ENCODE measurements at places on chromosomes 5 and 9. TPM values are rescaled to one million over a fixed set of nuclear protein-coding genes. Genes with fewer than 3 reads are reported as not detected.

DNA sequence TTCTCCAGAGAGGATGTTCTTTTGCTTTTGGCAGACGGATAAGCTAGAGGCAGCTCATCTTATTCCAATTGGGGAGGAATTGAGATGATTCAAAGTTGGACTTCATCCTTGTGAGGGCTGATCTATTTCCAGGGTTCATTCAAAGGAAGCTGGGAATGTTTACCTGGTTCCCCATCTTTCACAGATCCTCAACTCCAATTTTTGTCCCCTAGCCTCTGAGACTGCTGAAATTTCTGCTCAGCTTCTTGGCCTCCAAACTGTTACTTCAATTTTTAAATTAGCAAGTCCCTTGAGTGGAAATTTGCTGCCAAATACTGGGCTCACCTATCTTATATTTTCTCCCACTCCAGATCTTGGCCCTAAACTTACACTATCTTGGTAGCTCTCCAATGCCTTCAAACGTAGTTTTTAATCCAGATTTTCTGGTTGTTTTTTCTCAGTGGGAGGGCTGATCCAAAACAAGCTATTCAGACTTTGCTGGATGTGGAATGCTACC lies 93.9 kb upstream of the NEK6 start:
- DNase-seq = no peak

DNA sequence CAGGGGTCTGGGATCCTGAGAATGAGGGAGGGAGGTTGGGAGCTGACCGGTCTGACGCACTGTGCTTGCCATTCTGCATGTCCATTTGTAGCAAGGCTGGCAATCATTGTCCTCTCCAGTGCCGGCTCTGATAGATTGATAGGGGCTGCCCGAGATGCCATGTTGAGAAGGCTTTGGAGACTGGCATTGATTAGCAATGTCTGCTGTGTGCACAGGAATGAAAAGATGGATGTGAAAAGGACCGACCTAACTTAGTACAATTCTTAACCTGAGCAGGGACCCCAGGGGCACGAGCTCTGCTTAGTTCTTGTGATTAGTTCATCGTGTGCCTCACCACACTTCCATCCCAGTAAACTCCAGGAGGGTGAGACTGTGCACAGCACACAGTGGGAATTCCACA lies 17.0 kb downstream of the NEK6 start:
- DNase-seq = no peak

- DNase-seq = no peak
These were observed 2.0 kb downstream of the LCN9 start for GRCh38 chr9:135664801-135665794.

- DNase-seq = no peak
These were observed 7.2 kb downstream of the PCDHGC5 start for GRCh38 chr5:141496038-141496437.

- DNase-seq = no peak
These were observed 36.4 kb upstream of the CPEB4 start for GRCh38 chr5:173851595-173852243.

DNA sequence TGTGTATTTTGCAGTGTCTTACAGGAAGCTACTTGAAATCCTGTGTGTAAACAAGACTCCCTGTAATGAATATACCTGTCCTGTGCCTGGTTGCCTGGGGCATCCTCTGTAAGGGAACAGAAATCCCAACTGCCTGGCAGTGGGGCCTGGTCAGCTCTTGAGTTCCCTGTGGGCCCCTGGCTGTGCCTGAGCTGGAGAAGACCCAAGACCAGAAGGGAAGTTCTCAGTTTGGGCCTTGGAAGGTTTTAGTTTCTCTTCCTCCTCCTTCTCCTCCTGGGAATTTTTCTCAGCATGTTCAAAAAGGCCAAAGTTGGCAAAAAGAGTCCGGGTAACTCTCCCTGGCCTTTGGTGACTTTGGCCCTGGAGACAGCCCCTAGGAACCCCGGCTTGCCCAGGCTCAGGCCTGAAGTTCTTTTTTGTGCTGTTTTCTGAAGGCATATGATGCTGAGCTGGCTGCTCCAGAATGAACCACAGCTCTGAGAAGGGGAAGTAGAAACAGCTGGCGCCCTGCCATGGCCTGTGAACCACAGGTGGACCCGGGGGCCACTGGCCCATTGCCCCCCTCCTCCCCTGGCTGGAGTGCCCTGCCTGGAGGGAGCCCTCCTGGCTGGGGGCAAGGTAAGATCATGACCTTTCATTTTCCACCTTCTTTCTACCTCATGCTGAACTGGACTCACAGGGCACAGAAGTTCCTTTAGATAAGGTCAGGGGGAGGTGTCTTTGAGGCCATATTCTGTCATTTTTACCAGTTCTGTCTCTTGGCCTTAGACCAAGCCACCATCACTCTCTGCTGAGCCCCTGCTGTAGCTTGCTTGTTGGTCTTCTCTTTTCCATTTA lies 5.8 kb downstream of the TMEM268 start:
- DNase-seq = no peak

LCN12 gene
- total RNA-seq = 3.8 TPM

- DNase-seq = no peak
These were observed 77.3 kb upstream of the ZNF366 start for GRCh38 chr5:72584466-72584865.

DNA sequence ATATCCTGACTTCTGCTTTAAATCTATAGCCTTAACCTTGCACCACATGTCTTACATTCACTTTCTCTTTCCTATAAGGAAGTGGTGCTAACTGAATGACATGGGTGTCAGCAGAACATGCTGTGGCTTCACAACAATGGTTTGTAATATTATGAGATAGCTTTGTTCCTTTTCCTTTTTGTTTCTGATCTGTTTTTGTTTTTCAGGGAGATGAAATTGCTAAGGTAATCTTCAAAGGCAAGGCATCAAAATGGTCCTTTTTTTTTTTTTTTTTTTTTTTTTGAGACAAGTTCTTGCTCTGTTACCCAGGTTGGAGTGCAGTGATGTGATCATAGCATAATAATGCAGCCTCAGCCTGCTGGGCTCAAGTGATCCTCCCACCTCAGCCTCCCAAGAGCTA lies 53.6 kb upstream of the RANBP6 start:
- no peak for DNase-seq

SOX30 gene
- total RNA-seq = 0.09 TPM

ZDHHC11 gene
- total RNA-seq = 53.7 TPM

GRCh38 chr5:172886974-172887501 lies 53.0 kb downstream of the ERGIC1 start:
- DNase-seq = no peak

GABRA6 gene
- not detected for total RNA-seq

GRCh38 chr9:98866435-98867102 lies 59.1 kb downstream of the GALNT12 start:
- DNase-seq = no peak
